ENCODE measurements at places on chromosomes 3 and 15.

DNA sequence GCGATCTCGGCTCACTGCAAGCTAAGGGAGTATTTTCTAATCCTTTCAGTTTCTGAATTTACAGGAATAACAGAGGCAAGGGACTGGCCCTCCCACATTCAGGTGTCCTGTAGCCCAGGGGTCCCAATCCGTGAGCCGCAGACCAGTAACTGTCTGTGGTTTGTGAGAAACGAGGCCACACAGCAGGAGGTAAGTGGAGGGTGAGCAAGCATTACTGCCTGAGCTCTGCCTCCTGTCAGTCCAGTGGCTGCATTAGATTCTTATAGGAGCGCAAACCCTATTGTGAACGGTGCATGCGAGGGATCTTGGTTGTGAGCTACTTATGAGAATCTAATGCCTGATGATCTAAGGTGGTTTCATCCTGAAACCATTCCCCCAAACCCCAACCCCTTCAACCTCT lies 5.0 kb upstream of the IL17RC start:
- DNase-seq, result no peak

GRCh38 chr15:94791510-94791909 lies 560.1 kb downstream of the MCTP2 start:
- DNase-seq, result no peak

GRCh38 chr3:26713091-26713490 lies 90.5 kb downstream of the LRRC3B start:
- no peak for DNase-seq

DNA sequence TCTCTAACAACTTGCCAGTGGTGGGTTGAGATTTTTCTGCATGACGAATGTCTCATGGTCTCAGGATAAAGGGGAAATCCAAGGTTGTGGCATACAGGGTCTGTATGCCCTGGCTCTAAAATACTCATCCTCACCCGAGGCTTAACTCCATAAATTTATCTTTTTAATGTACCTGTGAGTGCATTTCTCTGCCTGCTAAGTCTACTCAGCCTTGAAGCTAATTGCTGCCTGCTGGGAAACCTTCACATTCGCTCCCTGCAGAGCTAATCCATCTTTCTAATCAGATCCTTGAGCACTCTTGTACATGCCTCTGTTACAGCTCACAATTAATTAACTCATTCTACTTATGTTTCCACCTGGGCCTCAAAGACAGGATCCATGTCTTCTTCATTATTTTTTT lies 93.8 kb downstream of the CMSS1 start:
- DNase-seq, result no peak

GRCh38 chr3:87798567-87798947 lies 260.2 kb downstream of the CGGBP1 start:
- DNase-seq, result no peak

- no peak for DNase-seq
Measured at GRCh38 chr3:149009732-149010131, 18.4 kb downstream of the GYG1 start.

GRCh38 chr3:193742628-193743027 lies 149.6 kb downstream of the OPA1 start:
- no peak for DNase-seq

DNA sequence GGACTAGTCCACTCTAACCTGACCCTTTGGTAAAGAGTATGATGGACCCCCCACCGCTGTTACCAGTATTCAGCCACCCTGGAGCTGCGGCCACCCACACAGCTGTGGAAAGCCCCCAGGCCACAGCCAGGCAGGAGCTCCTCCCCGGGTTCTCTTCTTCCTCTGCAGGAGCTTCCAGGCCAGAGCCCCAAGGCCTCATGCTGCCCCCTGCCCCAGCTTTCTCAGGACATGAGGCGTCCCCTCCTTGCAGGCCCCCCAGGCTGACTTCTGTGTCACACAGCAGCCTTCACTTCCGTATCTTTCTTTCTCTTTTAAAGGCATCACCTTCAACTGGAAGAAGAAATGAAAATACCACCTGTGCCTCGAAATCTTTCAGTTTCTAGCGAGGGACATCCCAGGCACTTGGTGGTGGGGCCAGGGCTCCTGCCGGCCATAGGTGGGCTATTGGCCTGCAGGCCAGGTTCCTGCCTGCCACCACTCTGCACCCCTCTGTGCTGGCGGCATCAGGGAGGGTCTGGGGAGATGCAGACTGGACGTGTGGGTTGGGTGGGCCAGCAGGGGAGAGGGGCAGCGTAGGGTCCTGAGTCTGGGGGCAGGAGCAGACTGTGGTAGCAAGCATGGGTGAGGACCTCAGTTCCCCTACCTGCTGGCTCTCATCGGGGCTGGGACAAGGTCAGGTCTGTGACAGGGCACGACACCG lies 19.9 kb downstream of the KLF13 start:
- DNase-seq, result no peak

- DNase-seq, result no peak
Measured at GRCh38 chr15:45146405-45146804, 16.6 kb downstream of the DUOX1 start.

- DNase-seq, result no peak
Measured at GRCh38 chr15:60633426-60633968, 154.6 kb upstream of the ICE2 start.

DNA sequence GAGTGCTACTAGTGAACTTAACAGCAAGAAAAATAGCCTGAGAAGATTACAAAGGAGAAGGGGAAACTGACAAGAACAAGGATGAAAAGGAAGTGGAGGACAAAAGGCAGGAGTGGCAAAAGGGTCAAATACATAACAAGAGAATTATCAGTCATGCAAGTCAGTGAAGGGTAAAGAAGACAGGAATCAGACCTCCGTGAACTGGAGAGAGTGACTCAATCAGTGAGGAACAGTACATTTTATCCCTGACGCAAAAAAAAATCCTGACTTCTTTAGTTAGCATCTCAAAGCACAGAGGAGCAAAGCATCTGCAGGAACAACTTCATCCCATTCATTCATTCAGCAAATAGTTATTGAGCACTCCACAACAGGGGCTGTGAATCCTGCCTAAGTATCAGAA lies 97.8 kb downstream of the SST start:
- no peak for DNase-seq

DNA sequence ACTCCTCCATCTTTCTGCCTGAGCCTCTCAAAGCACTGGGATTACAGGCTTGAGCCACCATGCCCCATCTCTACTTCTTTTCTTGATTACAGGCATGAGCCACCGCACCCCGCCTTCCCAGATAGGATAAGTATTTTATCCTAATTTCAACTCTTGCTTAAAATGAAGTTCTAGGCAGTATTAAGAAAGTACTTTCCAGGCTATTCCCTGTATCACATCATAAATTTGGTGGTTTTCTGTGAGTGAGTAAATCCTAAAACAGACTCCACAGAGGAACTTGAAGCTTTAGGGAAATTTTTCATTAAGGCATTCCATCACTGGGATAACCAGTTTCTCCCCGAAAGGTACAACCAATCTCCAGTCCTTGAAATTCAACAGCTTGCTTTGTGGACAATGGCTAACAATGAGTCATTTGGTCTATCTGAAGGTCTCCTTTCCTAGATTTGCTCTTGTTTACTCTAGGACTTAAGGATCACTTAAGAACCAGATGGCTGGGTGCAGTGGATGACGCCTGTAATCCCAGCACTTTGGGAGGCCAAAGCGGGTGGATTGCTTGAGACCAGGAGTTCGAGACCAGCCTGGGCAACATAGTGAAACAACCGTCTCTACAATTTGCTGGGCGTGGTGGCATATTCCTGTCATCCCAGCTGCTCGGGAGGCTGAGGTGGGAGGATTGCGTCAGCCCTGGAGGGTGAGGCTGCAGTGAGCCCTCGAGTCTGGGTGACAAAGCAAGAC lies 49.7 kb upstream of the SKIL start:
- DNase-seq, result no peak

- DNase-seq, result no peak
Measured at GRCh38 chr3:181718987-181719911, 7.5 kb downstream of the SOX2 start.

- DNase-seq, result no peak
Measured at GRCh38 chr15:64134345-64134829, 17.1 kb upstream of the SNX22 start.

All from stimulated activated CD4-positive, alpha-beta T cell treated with anti-CD3 and anti-CD28 coated beads, TNF-alpha, amount 100 ng/mL, for 24 hours (primary cell).